Activated T-cell treated with anti-CD3 and anti-CD28 coated beads for 1 hour (primary cell): ENCODE measurements at places on chromosomes 1 and 21.
A peak's percentile ranks its signal among the peaks of the same experiment; 100 is the strongest.

DNA sequence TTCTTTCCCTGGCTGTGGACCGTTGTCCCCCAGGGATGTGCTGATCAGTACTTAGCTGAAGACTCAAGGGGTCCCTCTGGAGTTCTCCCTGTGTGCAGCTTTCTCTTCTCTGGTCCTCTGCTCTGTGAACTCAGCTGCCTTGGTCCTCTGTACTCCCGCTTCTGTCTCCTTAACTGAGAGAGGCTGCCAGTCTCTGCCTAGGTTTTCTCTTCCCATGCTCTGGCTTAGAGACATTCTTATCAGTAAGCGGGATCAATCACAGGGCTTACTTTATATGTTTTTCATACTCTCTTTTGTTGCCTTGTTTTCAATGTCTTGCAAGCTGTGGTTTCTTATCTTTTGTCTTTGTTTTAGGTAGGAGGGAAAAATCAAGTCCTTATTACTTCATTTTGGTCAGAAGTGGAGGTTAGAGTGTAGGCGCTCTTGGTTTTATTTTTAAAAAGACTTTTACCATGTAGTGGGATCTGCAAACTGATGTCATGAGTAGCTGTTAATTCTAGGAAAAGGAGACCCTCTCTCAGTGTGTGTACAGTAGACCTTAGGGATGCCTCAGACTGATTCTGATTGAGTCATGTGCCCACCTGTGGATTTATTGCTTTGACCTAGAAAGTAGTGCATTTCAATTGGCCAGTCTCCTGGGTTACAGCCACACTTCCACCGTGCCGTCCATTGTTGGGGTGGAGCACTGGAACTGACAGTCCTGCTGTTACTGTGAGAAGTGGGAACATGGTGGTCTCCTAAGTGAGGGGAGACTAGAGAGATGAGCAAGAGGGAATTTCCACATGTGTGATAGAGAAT lies 46.6 kb downstream of the TTC3 start:
- DNase-seq = no peak

DNA sequence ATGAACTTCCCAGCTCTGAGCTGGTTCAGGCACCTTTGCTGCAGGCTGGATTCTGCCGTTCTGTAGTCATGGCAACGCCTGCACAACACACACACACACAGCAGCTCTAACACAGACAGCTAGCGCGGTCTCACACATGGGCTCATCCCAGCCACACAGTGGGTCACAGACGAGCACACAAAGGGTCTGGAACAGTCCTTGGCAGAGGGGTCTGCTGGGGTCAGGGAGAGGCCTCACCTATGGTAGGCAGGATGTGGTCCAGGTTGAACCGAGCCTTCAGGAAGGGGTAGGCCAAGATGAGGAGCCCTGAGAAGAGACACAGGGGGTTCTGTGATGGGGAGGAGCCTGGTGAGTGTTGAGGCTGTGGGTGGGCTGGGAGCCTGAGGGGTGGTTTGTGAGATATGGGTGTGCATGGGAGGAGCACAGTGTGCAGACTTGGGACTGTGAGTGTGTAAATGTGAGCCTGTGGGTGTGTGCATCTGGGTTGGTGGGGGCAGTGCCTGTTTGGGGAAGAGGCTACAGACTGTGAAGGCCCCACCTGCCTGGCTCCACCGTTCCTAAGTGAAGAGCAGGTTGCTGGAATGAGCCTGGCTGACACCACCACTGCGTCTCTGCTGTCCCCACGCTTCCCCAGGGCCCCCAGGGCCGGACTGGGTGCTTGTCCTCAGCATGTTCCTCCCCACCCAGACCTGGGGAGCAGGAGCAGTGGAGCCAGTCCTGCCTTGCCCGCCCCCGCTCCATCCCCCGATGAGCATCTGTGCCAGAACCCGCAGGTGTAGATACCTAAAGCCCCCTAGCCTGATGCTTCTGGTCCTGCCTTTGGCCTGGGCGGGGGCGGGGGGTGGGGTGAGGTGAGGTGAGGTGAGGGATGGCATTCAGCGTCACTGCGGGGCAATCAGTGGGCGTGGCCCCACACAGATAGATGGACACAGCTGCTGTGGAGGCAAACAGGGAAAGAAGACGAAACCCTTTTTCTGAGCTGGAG lies 1.5 kb downstream of the KNCN start:
- peak; percentile 26 for DNase-seq

GRCh38 chr1:48228156-48228555 lies 5.6 kb downstream of the SLC5A9 start:
- no peak for DNase-seq

DNA sequence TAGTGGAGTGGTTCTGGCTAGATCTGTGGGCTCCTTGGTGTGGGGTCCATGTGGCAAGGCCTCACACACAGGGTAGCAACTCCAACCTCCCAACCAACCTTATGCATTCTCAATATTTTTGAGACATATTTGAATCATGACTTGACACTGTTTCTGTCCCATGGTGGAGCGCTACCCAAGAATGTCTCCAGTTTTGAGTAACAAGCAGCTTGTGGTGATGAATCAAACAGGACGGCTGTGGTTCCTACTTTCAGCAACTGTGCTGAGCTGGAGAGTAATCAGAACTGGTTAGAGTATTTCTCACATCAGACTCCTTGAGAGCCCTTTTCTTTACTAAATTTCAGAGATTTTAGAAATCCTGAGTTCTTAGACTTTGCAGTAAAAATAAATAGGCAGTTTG lies 3.1 kb downstream of the LCE3D start:
- DNase-seq = no peak

- DNase-seq = no peak
Observed at GRCh38 chr1:64133036-64133435, 70.4 kb upstream of the UBE2U start.

- no peak for DNase-seq
Observed at GRCh38 chr1:114457675-114458236, 53.2 kb downstream of the TRIM33 start.

- no peak for DNase-seq
Observed at GRCh38 chr1:244322791-244323521, 128.8 kb downstream of the ADSS2 start.
